ENCODE measurements at places on chromosomes 7 and 10. TPM values are rescaled to one million over a fixed set of nuclear protein-coding genes. Genes with fewer than 3 reads are reported as not detected.

CDK14 gene
- total RNA-seq: 0.23 TPM

ALOX5 gene
- total RNA-seq: 0.38 TPM

KNDC1 gene
- total RNA-seq: 1.4 TPM

CCAR1 gene
- total RNA-seq: 62.2 TPM

GRB10 gene
- 67.0 TPM for total RNA-seq

SFR1 gene
- 18.5 TPM for total RNA-seq

CPED1 gene
- not detected for total RNA-seq

TFR2 gene
- total RNA-seq: 2.4 TPM

AOAH gene
- not detected for total RNA-seq

ERVW-1 gene
- not detected for total RNA-seq

ODAD2 gene
- total RNA-seq: not detected

PDGFA gene
- 29.2 TPM for total RNA-seq

LDB3 gene
- total RNA-seq: 0.07 TPM

H2BK1 gene
- not detected for total RNA-seq

MAT1A gene
- total RNA-seq: 0.03 TPM

RAB19 gene
- not detected for total RNA-seq

ZMIZ2 gene
- 32.9 TPM for total RNA-seq

TLL2 gene
- 0.17 TPM for total RNA-seq

FAM180A gene
- total RNA-seq: not detected

ELOVL3 gene
- total RNA-seq: 0.28 TPM

TBL2 gene
- total RNA-seq: 49.3 TPM

DENND2A gene
- total RNA-seq: 0.78 TPM

SPDYE9 gene
- not detected for total RNA-seq

TMEM236 gene
- total RNA-seq: 0.05 TPM

FAM171A1 gene
- total RNA-seq: 22.7 TPM

PLAU gene
- total RNA-seq: 74.1 TPM

ZNF365 gene
- total RNA-seq: 0.82 TPM

EPHB6 gene
- total RNA-seq: 0.89 TPM

ST8SIA6 gene
- total RNA-seq: 0.13 TPM

STOX1 gene
- total RNA-seq: 0.65 TPM

CYP3A7 gene
- not detected for total RNA-seq

LIPM gene
- total RNA-seq: not detected

CPVL gene
- 0.55 TPM for total RNA-seq

CYP2E1 gene
- total RNA-seq: not detected

CALN1 gene
- total RNA-seq: not detected

SPDYE2B gene
- total RNA-seq: not detected

Measured in A549 treated with GW870086 at 1 μM for 4 hours (cell line).